Immature natural killer cell (primary cell): ENCODE measurements at places on chromosomes 3 and 15.

GRCh38 chr3:71510510-71510909 is 73.0 kb downstream of the FOXP1 start:
- DNase-seq: no peak

- DNase-seq: peak; percentile 76
Measured at GRCh38 chr15:93049914-93050578, 39.0 kb downstream of the RGMA start.

- no peak for DNase-seq
Measured at GRCh38 chr3:54197509-54197908, 75.2 kb downstream of the CACNA2D3 start.

- DNase-seq: no peak
Measured at GRCh38 chr3:78919021-78919755, 848.6 kb downstream of the ROBO1 start.

DNA sequence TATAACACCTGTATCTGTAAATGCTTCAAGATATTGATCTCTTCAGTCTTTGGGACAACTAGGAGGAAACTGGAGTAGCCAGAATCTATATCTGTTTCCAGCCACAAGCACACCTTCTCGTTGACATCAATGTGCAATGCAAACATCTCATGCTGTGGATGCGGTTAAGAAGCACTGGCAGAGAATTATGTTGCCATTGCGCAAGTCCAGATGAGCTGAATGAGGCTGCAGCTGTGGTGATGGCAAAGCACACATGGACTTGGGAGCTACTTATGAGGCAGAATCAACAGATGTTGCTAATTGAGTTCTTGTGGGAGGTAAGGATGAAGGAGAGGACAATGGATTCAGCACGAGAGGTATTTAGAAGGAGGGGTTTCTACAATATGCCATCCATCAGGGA is 90.9 kb downstream of the STRIT1 start:
- DNase-seq: no peak

DNA sequence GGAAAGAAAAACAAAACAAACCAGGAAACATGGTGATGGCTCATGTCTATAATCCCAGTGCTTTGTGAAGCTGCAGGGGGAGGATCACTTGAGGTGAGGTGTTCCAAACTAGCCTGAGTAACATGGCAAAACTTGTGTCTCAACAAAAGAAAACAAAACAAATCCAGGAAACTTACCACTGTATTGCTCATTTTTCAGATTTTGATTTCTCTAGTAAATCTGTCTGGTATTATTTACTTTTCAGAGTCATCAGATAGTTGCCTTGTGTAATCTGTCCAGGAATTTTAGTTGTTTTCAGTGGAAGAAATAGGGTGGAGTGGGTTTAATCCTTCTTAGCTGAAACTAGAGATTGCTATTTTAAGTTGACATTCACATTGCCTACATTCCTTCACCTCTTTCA is 91.8 kb upstream of the ALCAM start:
- DNase-seq: no peak

- DNase-seq: no peak
Measured at GRCh38 chr3:16052964-16053363, 121.5 kb upstream of the GALNT15 start.

DNA sequence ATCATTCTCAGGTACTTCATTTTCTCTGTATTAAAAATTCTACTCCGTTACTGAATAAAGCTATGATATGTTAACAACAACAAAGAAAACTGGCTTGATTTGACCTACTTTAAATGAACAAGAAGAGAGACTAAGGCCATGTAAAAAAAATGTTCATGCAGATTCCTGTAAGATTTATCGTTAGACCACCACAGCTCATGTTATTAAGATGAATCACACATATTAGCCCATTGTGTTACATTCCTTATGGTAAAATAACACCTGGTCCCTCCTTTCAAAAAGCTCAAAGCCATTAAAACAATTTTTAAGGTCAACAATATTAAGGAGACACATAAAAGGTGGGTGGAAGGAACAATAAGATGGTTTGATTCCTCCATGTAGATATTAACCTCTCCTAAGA is 6.3 kb downstream of the THOC7 start:
- no peak for DNase-seq

- DNase-seq: no peak
Measured at GRCh38 chr3:45084820-45085816, 59.0 kb downstream of the CLEC3B start.

GRCh38 chr15:83700082-83700481 is 46.2 kb downstream of the ADAMTSL3 start:
- no peak for DNase-seq

- DNase-seq: no peak
Measured at GRCh38 chr15:99943466-99943865, 210.2 kb upstream of the LYSMD4 start.

GRCh38 chr3:59818033-59818918 is 768.5 kb upstream of the CFAP20DC start:
- DNase-seq: no peak

GRCh38 chr3:107666853-107667252 is 144.1 kb downstream of the BBX start:
- DNase-seq: no peak

GRCh38 chr3:190073264-190074008 is 47.3 kb downstream of the P3H2 start:
- DNase-seq: no peak

GRCh38 chr3:150174179-150174578 is 203.5 kb upstream of the PFN2 start:
- DNase-seq: no peak

- no peak for DNase-seq
Measured at GRCh38 chr15:58520936-58521292, 89.1 kb downstream of the LIPC start.

- DNase-seq: no peak
Measured at GRCh38 chr15:48532946-48533345, 112.6 kb downstream of the FBN1 start.

DNA sequence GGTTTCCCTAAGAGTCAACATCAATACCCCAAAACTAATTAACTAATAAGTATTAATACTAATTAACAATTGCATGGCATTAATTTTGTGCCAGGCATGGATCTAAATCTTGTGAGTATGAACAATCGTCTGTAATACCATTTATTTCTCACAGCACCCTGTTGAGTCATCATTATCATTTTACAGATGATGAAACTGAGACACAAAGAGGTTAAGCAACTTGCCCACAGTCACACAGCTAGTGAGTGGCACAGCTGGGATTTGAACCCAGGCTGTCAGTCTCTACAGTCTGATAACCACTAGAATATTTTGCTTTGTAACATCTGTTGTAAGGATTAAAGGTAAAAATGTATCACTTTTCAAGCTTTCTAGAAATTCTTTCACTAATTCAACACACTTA is 423.4 kb upstream of the WNT5A start:
- no peak for DNase-seq

GRCh38 chr3:71704915-71705314 is 20.3 kb downstream of the EIF4E3 start:
- DNase-seq: no peak

GRCh38 chr3:53161820-53162671 is 1.0 kb downstream of the PRKCD start:
- peak; percentile 32 for DNase-seq

- no peak for DNase-seq
Measured at GRCh38 chr15:56757875-56758274, 24.6 kb upstream of the ZNF280D start.

DNA sequence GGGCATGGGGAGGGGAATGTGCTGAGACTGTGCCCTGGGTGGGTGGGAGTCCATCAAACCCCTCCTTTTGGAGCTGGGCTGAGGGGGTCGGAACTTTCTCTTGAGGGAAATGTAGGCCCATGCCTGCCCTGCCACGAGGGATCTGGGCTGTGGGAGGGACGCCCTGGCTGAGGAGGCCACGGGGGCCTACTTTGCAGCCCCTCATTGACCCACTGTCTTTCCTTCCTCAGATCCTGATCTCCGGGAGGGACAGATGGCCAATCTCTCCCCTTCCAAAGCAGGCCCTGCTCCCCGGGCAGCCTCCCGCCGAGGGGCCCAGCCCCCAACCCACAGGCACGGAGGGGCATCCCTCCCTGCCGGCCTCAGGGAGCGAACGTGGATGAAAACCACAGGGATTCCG is 25.3 kb downstream of the LOXL1 start:
- no peak for DNase-seq

- DNase-seq: no peak
Measured at GRCh38 chr3:73768524-73769308, 144.0 kb upstream of the PDZRN3 start.

DNA sequence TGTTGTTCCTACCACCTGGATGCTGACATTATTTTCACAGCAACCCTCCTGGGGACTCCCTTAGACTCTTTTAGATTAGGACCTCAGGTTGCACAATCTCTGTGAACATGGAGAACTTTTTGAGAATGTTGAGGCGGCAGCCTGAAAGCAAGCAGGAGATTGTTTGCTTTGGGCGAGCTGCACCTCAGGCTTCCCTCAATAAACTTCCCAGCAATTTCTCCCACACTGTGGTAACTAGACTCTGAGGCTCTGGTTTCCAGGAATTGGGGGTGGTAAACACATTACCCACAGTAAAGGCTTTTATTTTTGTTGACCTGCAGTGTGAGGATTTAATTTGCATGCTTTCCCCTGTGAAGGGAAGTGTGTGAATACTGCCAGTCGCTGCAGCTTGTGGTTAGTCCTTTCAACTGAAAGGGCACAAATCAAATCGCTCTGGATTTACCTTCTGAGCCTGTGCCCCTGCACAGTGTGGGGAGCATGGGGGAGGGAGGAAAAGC is 35.2 kb upstream of the SIAH2 start:
- DNase-seq: no peak

DNA sequence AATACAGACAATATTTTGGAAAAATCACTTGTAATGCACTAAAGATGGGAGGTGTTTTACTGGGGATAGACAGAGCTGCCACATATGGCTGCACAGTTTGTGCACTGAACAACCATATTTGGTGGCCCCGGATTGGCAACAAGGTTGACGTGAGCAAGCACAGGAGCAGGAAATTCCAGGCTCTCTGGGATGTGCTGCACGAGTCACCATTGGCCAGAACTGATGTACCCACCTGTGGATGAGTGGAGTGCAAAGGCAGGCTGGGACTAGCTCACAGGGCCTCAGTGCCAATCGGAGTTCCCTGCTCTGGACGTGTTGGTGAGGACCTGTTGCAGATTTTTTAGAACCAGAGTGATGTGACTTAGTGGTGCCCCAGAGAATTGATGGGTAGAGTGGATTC is 42.0 kb upstream of the SCAANT1 start:
- no peak for DNase-seq

- peak; percentile 82 for DNase-seq
Measured at GRCh38 chr15:31265871-31266711, 60.5 kb upstream of the KLF13 start.

DNA sequence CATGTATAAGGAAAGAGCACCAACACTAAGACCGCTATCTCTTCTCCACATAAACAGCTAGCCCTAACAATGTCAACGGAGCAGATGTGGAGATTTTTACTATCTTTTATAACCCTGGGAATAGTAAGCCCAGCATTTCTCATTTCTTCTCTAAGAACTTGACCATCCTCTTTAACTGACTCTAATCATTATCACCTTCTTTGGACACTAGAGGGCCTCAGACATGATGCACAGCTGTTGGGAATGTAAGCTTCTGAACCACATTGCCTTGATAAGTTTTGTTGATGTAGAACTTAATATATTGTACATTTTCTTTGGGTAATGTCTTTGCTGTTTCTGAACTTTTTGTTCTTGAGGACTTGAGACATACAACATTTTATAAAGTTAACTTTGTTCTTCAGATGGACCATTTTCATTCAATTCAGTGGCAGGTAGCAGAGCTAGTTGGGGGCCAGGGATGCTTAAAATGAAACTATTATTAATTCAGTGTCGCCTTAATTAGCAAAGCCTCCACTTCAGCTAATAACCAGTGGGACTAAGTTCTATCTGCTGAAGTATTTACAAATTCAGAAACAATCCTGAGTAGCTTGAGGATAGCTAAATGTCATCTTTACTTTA is 9.6 kb upstream of the TAGLN3 start:
- DNase-seq: peak; percentile 9

DNA sequence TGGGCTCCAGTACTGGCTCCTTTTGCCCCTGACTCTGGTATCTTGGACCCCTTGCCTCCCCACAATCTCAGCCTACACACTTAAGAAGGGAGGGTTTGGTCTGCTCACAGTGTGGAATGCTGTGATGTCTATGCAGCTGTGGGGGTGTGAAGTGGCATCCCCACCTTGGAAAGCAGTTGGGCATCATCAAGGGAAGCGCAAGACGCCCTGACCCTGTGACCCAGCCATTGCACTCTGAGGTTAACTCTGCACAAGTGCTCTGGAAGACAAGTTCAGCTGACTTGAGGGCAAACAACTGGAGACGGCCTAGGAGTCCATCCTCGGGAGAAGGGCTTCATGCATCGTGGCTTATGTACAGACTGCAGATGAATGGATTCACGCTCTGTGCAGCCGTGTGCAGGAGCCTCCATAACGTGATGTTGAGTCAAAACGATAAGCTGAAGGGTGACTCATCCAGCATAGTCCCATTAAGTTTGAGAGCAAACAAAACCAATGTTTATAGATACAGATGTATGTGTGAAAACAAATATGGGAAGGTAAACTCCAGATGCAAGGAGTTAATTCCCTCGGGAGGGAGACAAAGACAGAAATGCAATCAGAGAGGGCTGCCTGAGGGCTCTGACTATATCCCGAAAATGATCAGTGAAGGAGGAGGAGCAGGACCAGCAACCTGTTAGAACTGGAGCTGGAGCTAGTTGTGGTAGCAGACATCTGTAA is 86.8 kb downstream of the LSM3 start:
- DNase-seq: no peak

DNA sequence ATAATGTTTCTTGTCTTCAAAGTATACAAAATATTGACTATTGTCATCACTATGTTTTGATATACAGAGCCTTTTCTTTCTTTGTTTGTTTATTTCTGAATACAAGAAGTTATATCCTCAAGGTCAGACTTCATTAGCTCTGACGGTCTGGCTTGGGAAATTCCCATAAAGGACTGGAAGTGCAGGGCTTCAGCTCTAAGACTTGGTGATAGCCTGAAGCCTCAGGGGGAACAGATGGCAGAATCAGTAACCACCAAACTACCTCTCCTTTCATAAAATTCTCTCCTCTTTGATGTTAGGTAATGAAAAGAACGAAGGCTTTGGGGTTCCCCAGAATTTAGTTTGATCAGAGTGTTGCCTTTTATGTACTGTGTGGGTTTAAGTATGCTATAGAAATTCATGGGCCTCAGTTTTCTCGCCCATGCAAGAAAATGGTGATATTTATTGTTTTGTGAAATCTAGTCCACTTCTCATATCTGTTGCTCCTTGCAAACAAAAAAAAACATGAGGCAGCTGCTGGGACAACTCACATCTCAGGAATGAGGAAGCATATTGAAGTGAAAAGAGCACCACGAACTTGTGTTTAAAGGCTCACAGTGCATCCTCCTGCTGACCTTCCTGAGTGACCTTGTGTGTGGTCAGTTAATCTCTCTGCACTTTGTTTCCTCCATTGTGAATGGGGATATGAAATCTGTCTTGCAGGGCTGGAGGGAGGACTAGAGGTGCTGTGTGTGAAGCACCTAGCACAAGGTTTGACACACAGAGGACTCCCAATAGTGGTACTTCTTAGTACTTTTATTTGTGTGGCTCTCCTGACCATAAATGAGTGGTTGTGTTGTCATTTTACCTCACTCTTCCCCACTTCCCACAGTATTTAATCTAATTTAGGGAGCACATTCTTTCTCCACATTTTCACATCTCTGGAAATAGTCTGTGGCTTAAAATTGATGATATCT is 569.8 kb upstream of the IL12A start:
- no peak for DNase-seq
